Fibroblast of skin of right biceps (primary cell): ENCODE measurements at places on chromosomes 16 and 17.

GRCh38 chr17:74962622-74963394 is 9.8 kb downstream of the HID1 start:
- no peak for DNase-seq

DNA sequence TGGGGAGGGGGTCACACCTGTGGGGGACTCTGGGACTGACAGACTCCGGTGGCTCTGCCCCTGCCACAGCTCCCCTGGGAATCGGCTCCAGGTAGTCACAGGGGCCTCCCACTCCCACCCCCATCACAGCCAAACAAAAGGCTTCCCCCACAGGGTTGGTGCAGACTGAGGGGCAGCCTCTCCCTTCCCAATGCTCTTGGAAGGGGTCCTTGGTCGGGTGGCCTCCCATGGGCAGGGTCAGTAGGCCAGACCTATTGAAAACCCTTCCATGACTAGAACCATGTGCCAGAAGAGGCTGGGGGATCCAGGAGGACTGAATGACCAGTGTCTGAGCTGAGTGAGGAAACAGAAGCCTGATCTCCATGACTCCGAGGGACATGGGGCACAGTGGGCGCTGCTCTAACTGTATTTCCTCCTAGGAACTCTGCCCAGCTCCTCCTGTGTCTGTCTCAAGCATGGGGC is 28.6 kb downstream of the TK2 start:
- DNase-seq, result no peak

GRCh38 chr17:58316260-58316960 is 12.2 kb downstream of the TSPOAP1 start:
- DNase-seq, result no peak

- DNase-seq, result no peak
Measured at GRCh38 chr17:29570521-29570920, 2.0 kb downstream of the TP53I13 start.

DNA sequence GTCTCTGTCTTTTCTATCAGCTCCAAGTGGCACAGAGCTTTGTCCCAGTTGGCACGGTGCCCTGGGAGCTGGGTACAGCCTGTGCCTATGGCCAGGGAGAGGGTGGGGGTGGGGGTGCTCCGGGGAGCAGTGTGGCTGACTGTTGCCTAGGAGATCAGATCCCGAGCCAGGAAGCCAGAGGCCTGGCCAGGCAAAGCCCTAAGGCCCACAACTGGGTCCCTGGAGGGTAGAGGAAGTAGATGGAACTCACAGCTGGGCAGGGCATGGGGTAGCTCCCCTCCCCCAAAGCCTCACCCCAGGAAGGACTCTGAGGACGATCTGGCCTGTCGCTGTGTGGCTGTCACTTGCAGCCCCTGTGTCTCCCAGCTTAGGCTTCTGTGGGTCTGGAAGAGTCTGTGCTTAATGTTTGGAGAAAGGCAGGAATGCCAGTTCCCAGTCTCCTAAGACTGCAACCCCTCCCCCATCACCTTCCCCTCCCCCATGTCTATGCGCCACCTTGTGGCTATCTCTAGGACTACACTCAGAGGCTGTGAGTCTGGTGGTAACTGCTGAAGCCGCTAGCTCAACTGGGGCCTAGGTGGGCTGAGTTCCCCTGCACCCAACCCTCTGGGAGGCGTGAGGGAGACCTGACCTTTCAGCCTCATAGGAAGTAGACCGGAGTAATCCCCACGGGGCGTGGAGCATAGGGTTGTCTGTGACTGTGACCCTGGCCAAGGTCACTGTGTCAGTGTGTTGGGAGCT is 12.6 kb downstream of the THRA start:
- DNase-seq, result peak; percentile 55

DNA sequence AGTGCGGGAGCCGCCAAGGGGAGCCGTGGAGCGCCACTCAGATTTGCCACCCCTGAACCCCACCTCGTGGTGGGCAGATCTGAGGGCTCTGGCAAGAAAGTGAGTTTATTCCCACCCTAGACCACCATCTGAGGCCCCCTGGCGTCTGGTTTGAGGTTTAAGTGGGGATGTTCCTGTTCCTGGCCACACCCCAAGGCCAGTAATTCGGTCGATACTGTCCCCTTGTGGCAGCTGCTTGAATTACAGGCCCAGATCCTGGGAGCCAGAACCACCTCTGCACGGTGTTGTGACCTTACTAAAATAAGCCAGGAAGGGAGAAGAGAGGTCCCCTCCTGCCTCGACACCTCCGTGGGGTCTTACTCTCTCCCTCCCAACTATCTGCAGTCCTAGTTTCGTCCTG is 3.3 kb upstream of the LAT start:
- DNase-seq, result no peak
